ENCODE measurements at places on chromosomes 11 and 22. TPM values are rescaled to one million over a fixed set of nuclear protein-coding genes. Genes with fewer than 3 reads are reported as not detected.

Gene SAA4
- total RNA-seq = not detected

DNA sequence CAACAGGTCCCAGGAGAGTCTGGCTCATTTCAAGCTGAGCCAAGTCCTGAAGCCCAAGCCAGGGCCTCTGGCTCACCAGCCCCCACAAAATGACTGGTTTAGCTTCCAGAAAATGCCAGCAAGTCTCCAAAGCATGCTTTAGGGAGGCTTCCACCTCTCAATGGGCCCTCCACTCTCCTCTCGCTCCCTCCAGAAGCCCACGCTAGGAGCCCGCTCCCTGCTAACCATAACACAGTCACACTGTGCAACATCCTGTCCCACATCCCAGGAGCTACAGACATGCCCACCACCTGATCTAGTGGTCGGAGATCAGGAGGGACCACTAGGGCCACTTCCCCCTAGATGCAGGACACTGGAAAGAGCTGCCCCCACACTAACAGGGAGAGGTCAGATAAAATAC is 6.9 kb downstream of the SULT4A1 start:
- no peak overlapping the region for H3K4me3 ChIP-seq
- no peaks in the 10 kb centered on the region for H3K4me1 ChIP-seq
- peaks cover 12% of the 10 kb centered on the region for H3K27me3 ChIP-seq
- DNase-seq = no peak

- DNase-seq = no peak
- H3K4me1 ChIP-seq = peaks cover 28% of the 10 kb centered on the region
- peak overlapping the region; percentile 48 for H3K4me3 ChIP-seq
Observed at GRCh38 chr22:49847751-49848689, 5.6 kb upstream of the ZBED4 start.

DNA sequence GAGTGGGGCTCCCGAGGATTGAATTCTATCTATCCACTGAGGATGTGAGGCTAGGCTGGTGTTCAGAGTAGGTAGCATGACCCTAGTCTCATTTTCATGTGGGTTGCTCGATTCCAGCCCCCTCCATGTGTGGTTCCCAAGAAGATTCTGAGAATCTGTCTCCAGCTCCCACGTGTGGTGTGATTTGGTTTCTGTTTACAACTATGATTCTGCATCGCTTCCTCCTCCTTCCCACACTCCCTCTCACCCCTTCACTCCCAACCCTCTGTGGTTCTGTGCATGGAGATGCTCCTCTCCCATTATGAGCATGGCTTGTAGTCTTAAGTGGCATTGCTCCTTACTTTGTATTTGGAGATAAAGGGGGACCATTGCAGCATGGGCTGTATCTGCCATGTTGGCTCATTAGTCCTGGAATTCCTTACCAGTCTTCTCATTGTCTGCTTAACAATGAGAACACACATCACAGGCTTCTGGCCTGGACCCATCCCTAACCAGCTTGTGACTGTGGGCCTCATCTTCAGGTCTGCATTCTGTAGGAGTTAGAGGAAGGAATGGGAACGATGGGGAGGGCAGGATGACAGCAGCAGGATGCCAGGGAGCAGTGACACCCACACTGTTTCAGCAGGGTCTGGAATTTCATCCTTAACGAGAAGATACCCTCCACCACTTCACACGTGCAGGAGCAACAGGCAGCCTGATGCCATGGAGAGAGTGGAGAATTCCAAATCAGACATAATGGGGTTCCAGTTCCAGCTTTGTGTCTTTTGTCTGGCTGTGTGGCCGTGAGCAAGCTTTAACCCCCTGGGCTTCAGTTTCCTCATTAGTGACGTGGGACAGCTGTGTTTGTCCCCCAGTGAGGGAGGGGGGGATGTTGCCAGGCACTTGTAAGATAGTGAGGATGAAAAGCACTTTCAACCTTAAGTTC is 86.0 kb downstream of the CCDC81 start:
- H3K4me1 ChIP-seq = peaks cover 3% of the 10 kb centered on the region
- H3K36me3 ChIP-seq = no peaks in the 10 kb centered on the region
- H3K27me3 ChIP-seq = no peaks in the 10 kb centered on the region
- H3K4me3 ChIP-seq = no peak overlapping the region
- no peak overlapping the region for H3K27ac ChIP-seq
- DNase-seq = no peak

GRCh38 chr11:114228435-114229411 is 67.5 kb upstream of the NNMT start:
- no peak overlapping the region for H3K27ac ChIP-seq
- H3K4me1 ChIP-seq = peaks cover 32% of the 10 kb centered on the region
- DNase-seq = no peak

DNA sequence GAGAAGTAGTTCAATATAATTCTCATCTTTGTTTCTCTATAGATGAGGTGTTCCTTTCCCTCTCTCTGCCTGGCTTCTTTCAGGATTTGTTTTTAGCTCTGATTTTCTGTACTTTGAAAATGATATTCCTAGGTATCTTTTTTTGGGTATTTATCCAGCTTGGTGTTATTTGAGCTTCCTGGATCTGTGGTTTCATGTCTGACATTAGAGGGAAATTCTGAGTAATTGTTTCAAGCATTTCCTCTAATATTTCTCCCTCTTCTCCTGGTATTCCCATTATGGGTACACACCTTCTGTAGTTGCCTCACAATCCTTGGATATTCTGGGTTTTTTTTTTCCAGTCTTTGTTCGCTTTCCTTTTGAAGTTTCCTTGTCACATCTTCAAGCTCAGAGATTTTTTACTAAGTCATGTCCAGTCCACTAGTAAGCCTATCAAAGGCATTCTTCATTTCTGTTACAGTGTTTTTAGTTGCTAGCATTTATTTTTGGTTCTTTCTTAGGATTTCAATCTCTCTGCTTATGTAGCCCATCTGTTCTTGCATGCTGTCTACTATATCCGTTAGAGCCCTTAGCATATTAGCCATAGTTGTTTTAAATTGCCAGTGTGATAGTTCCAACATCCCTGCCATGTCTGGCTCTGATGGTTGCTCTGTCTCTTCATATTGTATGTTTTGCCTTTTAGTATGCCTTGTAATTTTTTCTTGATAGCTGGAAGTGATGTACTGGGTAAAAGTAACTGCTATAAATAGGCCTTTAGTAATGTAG is 5.8 kb downstream of the CCDC81 start:
- H3K27ac ChIP-seq = no peak overlapping the region
- H3K4me1 ChIP-seq = no peaks in the 10 kb centered on the region
- no peaks in the 10 kb centered on the region for H3K36me3 ChIP-seq
- peaks cover 6% of the 10 kb centered on the region for H3K27me3 ChIP-seq
- no peak for DNase-seq

GRCh38 chr11:76086743-76087635 is 119.3 kb downstream of the WNT11 start:
- no peaks in the 10 kb centered on the region for H3K4me1 ChIP-seq
- no peak for DNase-seq
- H3K4me3 ChIP-seq = no peak overlapping the region
- H3K27ac ChIP-seq = no peak overlapping the region

DNA sequence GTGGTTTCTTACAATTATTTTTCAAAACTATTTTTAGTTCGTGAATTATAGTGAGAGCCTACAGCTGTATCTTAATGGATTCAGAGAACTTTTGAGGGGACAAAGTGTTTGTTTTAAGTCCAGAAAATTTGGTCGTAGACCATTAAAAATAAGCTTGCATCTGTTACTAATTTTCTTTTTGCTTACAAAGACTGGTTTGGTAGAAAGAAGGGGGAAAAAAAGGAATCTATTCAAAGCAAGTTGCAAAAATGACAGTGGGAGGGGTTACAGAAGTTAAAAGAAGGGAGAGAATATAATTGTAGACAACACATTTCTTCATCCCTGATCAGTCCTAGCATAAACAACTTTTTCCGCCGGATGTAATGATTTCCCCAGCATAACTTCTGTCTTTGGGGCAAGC is 72.1 kb downstream of the AMOTL1 start:
- H3K27ac ChIP-seq = no peak overlapping the region
- DNase-seq = no peak
- H3K27me3 ChIP-seq = peaks cover 13% of the 10 kb centered on the region
- H3K36me3 ChIP-seq = no peaks in the 10 kb centered on the region
- no peaks in the 10 kb centered on the region for H3K4me1 ChIP-seq

Measured in activated CD8-positive, alpha-beta T cell treated with anti-CD3 and anti-CD28 coated beads, Interleukin-2, amount 10 ng/mL, durations not matched to agents 7 days and 5 days (primary cell).